T-cell (primary cell): ENCODE measurements at places on chromosomes 12 and 14.
A peak's percentile ranks its signal among the peaks of the same experiment; 100 is the strongest.

DNA sequence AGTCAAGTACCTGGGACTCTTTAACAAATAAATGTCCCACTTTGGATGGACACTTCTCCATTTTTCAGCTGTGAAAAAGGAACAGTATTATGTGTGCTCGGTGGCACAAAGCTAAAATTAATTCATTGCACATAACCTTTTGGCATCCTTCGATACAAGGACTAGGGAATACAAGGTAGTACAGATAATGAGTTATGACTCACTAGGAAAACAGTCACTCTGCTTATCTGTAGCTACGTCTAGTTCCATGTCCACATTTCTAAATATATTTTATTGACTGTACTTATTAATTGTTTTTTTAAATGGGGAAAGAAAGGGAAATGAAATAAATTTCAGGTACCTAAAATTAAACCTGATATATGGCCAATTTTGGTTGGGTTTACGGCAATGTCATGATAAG, 35.2 kb upstream of the RIC8B start:
- DNase-seq, result no peak

DNA sequence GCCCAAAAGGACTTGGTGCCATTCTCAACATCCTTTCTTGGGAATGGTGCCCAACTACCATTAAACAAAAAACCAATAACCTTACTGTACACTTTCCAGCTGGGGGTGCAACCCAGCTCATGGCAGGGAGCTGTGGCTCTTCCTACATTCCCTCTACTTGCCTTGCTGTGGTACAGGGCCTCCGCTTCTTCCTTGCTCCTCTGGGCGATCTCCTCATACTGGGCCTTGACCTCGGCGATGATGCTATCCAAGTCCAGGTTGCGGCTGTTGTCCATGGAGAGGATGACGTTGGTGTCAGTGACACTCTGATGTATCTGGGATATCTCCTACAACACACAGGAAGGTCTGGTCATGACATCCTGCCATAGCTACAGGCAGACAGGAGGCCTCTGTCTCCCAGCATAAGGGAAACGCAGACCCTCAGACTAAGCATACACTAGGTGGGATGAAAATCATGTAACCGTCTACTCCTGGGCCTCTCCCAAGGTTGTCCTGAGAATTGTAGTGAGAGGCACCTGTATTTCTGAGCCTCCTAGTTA, 3.9 kb downstream of the KRT2 start:
- no peak for DNase-seq

DNA sequence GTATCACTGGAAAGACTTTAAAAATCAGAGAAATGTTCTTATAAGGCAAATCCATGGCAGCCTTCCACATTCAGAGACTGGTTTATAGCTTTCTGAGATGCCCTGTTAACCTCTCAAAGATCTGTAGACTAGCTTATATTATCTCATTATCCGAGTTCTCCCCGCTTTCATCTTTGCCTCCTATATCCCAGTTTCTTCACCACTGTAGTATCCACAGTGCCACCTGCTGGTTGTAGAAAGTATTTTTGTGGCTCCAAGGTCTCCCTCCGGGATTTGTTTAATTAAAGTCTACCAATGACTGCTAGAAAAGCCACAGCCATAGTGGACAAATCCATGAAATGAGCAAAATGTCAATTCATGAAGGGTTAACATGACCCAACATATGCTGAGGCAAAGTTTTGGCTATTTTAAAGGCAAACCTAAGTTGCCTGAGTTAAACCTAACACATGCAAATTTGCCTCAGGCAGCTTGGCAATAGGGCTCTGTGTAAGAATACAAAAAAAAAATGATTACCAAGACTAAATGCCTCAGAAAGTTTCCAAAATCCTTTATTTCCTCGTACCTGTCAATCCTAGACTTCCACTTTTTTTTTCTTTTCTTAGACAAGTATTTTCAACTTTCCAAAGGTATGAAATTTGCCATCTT, 218.8 kb upstream of the BMP4 start:
- no peak for DNase-seq

DNA sequence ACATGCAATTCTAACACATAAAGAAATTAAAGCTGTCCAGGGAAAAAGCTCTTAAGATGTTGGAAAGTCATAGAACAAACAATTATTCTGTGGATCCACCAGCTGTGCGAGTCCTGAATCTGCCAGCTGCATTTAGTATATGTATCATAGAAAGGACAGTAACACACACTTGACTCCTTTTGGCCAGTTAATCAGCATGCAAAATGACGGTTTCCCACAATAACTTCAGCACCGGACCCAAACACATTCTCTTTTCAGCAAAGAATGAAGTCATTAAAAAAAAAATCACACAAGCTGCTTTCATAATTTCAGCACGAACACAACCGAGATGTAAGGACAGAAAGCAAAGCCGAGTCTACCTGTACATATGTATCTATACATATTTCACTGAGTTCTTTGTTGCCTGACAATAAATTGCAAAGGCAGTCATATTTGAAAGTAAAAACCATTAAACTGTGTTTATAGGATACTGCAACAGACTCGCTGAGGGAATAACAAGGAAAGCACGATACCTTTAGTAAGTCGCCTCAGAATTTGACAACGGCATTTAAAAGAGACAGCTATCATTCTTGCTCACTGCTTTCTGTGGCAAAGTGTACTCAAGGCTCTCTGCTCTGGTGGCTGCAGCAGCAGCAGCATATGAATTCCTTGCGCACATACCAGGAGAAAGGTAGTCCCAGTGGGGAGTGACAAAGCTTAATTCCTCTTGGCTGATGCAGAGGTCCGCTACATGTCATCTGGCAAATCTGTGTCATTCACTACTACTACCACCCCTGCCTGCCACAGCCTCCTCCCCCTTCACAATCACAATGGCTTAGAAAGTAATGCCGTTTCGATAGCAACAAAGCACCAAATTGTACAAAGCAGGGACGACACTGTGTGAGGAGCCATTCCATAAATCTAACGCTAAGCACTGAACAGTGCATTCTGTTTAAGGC, at the start of gene GRIP1:
GRIP1 (minus strand) TSS at position 739 of the 938 bp plus-strand sequence; CDS start at position 567, 172 bp downstream.
- DNase-seq, result no peak

DNA sequence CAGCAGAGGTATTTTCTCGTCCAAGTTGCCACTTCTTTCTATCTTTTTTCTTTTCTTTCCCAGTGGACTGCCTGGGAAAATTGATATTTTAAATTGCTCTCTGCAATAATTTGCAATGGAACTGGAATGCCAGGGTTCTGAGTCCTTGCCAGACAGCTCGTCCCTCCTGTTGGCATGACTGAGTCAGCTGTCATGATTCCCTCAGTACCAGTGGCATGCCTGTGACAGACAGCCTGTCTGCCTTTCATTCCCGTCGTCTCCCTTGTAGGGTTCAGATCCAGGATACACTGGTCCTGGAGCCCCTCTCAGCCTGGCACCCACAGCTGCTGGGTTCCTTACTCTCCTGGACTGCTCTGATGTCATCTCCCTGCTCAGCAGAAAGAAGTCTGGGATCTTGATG, 84.8 kb downstream of the PTPN11 start:
- no peak for DNase-seq

GRCh38 chr12:31029916-31030562, 43.6 kb upstream of the DDX11 start:
- no peak for DNase-seq

DNA sequence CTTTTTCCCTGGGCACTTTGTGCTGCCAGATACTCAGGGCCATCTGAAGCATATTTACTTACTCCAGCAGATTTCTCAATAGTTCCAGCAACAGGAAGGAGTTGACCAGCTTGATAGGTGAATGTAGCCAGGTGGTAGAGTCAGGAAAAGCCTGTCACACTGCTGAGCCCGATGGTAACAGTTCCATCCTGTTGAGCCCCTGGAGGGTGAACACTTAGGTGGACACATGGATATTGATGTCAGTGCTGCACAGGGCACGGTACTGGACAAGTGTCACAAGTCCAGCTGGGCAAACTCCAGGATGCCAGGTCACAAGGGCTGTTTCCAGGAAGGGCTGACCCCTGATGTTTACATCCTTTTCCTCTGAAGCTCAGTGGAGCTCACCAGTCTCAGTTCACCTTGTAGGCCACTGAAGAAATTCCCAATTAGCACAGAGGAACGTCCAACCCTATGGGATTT, 2.3 kb upstream of the SMOC1 start:
- DNase-seq, result no peak

DNA sequence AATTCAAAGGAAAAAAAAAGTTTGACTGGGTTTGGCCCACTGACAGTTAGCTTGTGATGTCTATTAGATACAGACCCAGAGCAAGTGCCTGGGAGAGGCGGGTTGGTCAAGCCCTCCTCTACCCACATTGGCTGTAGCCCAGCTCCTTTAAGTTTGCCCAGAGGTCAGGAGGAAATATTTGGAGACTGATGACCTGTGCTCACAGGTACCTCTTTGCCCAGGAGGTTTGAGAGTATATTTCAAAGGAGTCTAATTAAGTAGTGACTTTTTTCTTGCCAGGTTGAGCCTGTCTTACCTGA, 21.8 kb upstream of the PDE1B start:
- DNase-seq, result no peak

DNA sequence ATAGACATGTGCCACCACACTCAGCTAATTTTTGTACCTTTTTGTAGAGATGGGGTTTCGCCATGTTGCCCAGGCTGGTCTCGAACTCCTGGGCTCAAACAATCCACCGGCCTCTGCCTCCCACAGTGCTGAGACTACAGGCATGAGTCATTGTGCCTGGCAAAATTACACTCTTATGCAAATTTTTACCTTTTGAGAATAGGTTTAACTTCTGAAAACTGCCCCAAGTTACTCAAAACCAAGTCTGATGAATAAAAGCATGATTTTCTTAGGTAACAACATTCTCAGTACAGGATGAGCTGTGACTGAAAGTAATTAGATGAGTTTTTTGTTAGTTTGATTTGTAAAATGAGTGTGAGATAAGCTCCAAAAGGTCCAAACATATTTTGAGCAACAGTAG, 166.0 kb downstream of the RPS29 start:
- DNase-seq, result no peak

GRCh38 chr12:58592475-58593207, 327.7 kb downstream of the LRIG3 start:
- no peak for DNase-seq

- DNase-seq, result no peak
Measured at GRCh38 chr14:73997944-73998447, 21.1 kb downstream of the ENTPD5 start.

GRCh38 chr12:75890141-75890540, 141.4 kb downstream of the PHLDA1 start:
- no peak for DNase-seq

DNA sequence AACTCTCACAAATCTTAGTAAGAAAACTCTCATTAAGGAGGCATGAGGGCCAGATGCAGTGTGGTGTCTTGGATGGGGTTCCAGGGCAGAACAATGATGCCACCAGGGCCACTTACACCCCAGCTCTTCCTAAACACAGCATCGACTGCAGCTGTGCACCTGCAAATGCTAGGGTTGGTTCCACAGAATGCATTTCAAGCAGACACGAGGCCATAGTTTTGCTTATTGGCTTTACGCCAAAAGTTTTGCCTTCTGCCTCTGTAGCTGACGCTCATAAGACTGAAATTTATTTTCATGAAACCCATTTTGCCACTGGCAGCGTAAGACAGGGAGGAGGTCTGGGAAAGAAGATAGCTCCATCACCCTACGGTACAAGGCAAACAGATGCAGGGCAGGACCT, 179.0 kb downstream of the RIMBP2 start:
- DNase-seq, result no peak

- DNase-seq, result no peak
Measured at GRCh38 chr14:56751471-56751870, 58.8 kb downstream of the OTX2 start.

DNA sequence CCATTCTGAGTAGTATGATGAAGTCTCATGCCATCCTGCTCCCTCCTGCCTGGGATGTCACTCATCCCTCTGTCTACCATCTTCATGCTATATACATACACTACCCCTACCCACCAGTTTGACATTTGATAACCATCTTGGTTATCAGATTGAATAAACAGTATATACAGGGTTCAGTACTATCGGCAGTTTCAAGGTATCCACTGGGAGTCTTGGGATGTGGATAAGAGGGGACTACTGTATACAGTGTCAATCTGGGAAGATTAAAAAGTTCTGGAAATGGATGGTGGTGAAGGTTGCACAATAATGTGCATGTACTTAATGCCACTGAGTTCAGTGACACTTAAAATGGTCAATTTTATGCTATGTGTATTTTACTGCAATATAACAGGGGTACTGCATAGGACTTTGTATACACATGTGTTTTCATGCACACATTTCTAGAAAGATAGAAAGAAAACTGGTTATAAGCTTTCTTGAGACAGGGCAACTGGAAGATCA, 22.1 kb downstream of the SPPL3 start:
- DNase-seq, result no peak

- DNase-seq, result no peak
Measured at GRCh38 chr12:127829281-127830064, 437.5 kb upstream of the TMEM132C start.

DNA sequence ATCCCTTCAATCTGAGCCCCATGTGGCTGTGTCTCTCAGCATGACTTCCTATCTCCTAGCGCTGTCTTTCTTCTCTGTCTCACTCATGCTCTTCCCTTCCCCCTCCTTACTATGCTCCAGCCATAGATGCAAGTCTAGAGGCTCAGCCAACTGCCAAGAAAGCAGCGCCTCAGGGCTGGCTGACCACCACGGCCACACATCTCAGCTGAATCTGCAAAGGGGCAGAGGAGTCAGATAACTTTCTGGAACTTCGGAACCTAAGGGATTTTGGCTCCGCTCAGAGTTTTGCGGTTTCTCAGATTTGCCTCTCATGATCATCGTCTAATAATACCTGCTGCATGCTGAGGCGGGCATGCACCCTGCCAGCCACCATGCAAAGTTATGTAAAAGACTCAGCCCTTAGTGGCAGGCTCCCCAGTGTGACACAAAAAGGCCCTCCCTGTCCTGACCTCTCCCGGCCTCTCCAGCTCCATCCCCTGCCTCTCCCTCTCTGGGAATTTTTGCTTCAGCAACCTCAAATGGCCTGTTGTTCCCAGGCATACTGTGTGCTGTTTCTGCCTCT, 5.0 kb upstream of the FGF6 start:
- DNase-seq, result no peak

GRCh38 chr14:56341766-56342493, 223.7 kb downstream of the PELI2 start:
- no peak for DNase-seq

GRCh38 chr12:102526656-102527055, 46.3 kb upstream of the IGF1 start:
- DNase-seq, result no peak

- DNase-seq, result peak; percentile 55
Measured at GRCh38 chr14:74905595-74906142, 17.4 kb downstream of the RPS6KL1 start.

DNA sequence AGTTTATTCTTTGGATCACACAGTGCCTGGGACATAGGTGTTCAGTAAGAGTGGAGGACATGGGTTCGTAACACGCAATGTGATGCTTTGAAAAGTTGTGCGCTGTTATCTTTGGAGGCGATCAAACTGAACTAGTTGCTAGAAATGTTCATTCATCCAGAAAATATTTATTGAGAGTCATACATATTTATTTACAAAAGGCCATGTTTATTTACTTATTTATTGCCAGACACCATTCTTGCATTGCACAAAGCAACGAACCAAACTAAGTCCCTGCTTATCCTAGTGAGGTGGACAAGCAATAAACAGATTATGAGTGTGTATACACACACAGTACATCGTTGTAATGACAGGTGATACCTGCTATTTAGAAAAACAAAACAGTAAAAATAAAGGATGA, 12.6 kb downstream of the BHLHE41 start:
- no peak for DNase-seq
